ENCODE measurements at places on chromosomes 1 and 21.

DNA sequence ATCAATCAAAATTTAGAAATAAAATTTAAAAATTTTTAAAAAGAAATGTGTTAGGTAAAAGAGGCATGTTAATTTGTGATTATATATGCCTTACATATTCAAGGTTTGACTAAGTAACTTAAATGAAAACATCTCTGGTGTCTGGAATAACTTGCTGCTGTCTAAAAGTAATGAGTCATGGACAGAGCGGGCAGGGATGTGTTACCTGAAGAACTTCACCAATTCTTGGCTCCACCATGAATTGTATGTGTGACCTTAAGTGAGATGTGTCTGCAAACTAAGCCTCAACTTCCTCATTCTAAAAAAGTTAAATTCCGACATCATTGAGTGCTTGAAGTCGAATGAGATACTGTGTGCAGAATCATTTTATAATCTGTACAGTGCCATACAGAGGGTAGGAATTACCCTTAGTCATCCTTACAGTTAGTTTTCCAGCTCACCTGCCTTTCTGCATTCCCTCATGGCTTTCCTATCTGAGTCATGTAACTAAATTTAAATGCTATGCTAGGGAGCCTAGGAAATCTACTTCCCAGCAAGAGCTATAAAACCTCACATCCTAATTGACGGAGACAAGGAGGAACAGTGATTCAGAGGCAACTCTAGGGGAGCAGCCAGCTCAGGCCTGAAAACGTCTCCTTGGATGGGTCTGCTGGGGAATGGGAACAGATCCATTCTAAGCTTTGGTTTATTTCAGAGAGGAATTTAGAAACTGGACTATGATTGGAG, 100.7 kb upstream of the TSPAN2 start:
- DNase-seq: no peak

DNA sequence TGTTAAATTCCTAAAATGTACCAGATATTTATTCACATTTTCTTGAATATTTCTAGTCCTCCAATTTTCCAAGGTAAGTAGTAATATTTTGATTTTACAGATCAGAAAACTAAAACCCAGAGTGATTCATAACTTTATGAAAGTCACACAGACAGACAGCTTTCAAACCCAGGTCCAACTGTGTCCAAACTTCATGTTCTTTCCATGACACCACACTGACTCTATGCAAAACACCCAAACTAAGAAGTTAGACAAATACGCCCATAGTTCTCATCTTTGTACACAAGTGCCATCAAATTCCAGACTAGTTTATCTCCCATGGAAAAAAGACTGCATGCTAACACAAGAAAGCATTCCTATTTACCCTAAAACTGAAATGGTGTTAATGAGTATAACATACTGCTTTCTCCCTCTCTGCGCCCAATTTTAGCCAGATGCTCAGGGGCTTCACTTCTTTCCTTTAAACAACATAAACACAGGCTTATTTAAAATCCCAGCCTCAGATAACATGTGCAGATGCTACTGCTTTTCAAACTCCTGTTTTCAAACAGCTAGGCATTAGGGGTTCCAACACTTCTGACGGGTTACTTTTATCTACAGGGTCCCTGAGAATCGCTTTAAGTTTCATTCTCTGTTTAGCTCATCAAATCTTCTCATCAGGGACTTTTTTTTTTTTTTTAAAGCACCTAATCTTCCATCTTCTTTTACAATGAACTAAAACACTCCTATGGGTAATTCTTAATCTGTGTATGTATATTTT, 44.6 kb downstream of the WASF2 start:
- no peak for DNase-seq

GRCh38 chr21:42905195-42905594, 12.1 kb downstream of the NDUFV3 start:
- no peak for DNase-seq

DNA sequence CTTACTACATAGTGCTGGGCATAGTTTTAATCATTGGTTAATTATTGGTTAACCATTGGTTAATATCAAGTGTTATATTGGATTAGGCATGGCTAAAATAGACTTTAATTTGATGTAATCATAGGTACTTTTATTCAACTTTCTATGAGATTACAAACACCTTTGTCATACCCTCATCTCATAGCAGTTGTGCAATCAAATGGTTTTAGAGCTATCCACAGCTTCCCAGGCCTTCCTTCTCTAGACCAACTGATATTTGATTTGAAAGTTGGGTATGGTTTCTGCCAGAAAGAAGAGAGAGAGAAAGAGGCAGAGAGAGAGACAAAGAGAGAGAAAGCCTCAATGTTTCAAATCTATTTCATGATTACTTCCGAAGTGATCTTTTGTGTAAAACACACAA, 9.6 kb upstream of the RGS1 start:
- no peak for DNase-seq

DNA sequence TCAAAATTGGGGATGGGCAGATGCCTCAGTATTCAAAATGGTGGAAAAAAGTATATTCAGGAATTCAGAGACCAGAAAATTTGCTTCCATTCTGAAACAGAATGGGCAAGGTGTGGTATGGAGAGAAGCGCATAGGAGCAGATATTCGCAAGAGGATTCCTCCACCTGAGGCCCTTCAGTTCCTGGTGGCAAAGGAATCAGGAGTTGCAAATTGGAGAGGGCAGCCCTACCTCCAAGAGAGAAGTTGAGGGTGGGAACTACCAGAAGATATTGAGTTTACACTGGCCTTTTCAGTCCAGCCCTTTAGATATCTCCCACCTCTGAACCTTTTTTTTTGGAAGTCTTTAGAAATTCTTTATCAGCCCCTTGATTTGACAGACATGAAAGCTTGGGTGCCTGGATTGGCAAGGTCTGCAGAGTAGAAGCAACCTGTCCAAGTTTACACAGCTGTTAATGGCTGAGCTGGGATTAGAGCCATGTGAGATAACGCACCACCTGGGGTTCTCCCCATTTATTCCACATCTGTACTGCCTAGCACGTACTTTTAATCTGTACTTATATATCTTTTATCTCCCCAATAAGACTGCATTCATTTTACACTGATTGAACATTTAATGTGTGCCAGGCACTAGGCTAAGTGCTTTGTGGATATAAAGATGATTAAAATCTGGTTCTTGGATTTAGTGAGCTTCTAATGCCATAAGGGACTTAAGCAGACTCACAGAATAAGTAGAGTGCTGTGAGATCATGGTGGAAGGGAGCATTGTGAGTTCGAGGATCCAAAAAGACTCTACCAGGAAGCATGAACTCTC, 99.5 kb downstream of the NGF start:
- peak; percentile 20 for DNase-seq

GRCh38 chr1:58660105-58660504, 39.8 kb downstream of the MYSM1 start:
- no peak for DNase-seq

DNA sequence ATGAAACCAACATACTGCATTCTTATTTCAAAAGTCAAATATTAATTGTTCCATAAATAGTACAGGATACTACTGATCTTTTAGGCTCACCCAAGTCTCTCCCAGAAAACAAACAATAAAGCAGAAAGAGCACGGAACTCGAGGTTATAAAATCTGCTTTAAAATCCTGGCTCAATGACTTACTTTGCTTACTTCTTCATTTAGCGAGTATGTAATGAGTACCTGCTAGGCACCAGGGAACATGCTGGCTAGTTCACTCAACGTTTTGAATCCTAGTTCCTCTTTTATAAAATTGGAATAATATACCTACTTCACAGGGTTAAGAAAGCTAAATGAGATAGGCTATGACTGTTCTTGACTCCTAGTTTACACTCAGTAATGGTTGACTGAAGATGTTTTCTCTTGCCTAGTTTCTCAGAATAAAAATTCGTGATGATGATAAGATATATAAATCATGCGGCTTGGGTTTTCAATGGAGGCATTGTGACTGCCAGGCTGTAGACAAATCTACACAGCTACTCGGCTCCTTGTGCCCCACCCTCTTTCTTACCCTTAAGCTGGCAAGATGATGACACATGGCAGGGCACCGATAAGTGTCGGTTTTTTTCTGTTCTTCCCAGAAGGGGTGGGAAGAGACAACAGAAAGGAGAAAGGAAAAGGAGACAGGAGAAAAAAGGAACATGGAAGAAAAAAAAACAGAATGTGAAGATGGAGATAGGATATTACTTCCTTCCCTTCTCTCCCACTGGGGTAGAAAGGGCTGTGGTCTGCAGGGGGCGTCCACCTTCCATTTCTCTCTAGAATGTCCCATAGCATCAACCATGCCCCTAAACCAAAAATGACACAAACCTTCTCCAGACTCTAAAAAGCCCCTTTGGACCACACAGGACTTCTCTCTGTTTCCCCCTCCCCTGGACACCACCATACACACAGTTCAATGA, 507.1 kb downstream of the SMYD3 start:
- DNase-seq: no peak

DNA sequence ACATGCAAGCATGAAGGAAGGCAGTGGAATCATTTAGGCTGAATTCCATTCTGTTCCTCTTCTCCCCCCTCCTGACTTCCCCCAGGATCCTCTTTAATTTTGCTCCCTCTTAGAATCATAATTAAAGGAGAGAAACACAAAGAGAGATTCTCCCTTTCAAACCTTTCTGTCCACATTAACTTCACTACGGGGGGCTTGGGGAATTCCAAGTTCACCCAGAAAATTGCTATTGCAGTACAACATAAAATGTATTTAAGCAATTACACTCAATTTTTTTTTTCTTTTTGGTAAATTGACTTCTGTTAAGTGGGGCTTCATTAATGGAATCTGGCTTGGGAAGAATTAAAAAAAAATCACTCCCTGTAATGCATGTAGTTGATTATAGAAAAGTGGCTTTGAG, 13.4 kb upstream of the HMGB4 start:
- no peak for DNase-seq

GRCh38 chr1:208008534-208008933, 97.6 kb upstream of the CD34 start:
- DNase-seq: no peak

- DNase-seq: no peak
Measured at GRCh38 chr21:35678393-35678792, 381.9 kb downstream of the SETD4 start.

GRCh38 chr1:28235755-28236655, at the start of gene ATP5IF1:
ATP5IF1 (plus strand) TSS chr1:28236124; CDS start chr1:28236184, 60 bp downstream.
- DNase-seq: peak; percentile 97

- DNase-seq: no peak
Measured at GRCh38 chr1:173421286-173421685, 55.8 kb upstream of the PRDX6 start.

DNA sequence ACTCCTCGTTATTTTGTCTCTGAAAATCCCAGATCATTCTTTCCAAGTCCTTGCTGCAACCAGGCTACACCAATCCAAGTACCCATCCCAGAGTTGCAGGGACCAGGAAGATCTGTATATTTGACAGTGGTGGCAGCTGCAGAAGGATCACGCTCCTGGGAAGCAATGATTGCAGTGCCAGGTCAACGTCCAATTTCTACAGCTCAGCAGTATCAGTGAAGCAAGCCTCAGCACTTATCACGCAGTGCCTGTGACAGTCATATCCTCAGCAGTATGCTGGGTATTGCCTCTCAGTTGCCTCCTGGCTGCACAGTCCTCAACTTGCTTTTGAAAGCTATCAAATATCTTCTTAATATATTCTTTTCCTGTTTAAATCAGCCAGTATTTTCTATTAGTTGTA, 66.7 kb downstream of the BARHL2 start:
- DNase-seq: no peak

- no peak for DNase-seq
Measured at GRCh38 chr1:235268379-235269125, 59.4 kb downstream of the ARID4B start.

DNA sequence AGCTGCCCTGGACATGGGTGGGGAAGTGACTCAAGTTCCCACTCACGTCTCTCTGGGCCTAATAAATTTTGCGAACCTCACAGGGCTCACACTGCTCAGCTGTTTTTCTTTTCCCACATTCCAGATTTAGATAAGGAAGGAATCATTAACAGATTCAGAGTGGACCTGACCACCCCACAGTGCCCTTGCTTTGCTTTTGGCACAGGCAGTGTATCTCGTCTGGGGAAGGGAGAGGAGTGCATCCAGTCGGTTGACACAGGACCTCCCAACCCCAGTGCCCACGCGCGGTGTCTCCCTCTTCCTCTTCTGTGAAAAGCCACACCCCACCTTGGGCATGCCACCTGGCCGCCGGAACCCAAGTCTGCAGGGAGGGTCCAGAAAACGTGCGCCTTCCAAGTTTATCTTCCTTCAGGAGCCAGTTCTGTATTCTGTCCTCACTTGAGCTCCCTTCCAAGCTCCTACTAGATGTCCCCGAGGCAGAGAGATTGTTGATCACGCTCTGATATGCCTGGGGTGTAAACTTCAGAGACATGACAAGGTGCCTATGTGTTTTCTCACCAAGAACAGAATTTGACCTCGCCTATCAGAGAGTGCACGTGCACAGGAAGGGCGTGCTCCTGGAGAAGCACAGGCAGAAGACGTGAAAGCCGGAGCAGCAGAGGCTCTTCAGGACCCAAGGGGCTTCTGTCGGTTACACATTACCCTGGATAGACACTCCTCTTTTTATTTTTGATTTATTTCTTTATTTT, 9.5 kb upstream of the SLC2A5 start:
- DNase-seq: no peak

DNA sequence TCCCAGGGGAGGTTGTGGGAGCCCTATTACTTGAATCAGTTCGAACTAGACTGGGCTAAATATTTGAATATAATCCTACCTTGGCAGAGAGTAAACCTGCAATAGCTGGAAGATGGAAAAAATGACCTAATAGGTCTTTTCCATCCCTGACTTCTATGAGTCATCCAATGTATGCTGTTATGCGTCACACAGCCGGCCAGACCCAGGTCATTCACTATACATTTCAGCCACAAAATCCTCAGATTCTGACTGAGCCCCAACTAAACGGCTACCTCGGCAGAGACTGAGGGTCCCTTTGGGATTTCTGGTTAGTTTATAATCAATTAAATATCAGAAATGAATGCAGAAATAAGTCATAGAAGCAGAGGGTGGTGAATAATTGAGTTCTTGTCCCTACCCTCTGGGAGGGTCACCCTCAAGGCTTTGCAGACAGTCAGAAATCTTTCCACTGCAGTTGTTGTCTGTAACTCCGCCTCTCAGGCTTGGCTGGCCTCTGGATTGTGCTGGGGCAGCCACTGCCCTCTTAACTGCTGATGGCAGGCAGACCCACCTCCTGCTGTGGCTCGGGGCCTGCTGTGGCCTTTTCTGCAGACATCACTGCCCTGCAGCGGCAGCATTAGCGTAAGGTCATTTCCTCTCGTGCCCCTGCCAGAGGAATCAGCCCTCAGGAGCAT, 240.5 kb downstream of the TGFB2 start:
- DNase-seq: peak; percentile 20

DNA sequence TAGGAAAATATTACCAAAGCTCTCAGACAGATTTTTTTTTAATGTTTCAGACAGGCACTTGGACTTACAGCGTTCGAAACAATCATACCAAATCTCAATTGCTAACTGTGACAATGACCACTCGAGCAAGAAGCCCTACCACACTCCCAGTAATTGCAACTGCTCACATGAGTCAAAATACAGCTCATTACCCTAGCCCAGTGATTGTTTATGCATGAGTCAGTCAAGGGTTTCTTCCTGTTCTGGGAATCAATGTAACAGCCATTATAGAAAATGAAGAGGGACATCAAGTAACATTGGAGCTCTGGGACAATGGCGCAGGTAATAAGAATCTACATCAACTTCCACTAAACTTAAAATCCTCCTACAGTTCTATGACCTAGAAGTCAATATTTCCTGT, 56.1 kb upstream of the SH3GLB1 start:
- no peak for DNase-seq
